ENCODE measurements at places on chromosomes 4 and X.

DNA sequence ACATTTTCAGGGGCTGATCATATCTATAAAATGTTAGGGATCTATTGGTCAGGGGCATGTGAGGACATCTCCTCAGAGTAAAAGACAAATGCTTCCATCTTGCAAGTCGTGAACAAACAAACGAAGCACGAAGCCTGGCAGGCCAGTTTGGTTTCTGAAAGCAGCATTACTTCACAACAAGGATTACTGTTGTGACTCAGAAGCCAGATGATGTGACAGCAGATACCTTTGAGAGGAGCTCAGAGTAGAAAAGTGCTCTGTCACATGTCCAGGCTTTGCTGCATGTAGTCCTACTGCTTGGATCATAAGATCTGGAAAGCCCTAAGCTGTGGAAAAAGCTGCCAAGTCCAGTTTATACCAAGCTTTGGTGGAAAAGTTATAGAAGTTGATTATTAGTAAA is 1827.2 kb downstream of the ARAP2 start:
- DNase-seq: no peak

GRCh38 chr4:137531986-137532868 is at the start of gene PCDH18:
PCDH18 (minus strand) TSS chr4:137532494; CDS start chr4:137532088, 406 bp downstream.
- peak; percentile 88 for DNase-seq

- DNase-seq: no peak
Measured at GRCh38 chr4:12987284-12987683, 496.9 kb downstream of the RAB28 start.

DNA sequence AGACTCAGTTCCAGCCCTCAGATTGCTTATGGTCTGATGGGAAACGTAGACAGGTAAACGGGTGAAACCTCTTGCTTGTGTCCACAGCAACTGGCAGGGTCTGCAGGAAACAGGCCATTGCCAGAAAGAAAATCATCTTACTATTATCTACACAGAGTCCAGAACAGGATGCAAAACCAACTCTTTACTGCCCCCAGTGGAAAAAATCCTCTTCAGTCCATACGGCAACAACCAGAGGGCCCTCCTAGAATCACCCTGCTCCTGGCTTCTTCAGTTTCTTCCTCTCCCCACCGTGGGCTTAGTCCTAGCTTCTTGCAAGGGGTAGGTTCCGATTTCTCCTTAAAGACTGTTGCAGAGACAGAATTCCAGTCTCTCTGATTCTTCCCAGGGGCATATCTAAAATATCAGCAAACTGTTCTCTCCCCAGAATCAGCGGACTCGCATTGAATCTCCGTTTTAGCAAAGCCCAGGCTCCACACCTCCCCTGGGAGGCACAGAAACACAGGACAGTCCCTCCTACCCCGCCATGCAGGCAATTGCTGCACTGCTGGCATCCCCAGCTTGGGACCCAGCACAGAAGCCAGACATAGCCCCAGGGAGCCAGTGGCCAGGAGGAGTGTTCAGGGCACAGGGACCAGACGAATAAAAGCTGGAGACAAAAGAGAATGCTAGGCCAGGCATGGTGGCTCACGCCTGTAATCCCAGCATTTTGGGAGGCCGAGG is 41.0 kb upstream of the SH3RF1 start:
- DNase-seq: peak; percentile 36

DNA sequence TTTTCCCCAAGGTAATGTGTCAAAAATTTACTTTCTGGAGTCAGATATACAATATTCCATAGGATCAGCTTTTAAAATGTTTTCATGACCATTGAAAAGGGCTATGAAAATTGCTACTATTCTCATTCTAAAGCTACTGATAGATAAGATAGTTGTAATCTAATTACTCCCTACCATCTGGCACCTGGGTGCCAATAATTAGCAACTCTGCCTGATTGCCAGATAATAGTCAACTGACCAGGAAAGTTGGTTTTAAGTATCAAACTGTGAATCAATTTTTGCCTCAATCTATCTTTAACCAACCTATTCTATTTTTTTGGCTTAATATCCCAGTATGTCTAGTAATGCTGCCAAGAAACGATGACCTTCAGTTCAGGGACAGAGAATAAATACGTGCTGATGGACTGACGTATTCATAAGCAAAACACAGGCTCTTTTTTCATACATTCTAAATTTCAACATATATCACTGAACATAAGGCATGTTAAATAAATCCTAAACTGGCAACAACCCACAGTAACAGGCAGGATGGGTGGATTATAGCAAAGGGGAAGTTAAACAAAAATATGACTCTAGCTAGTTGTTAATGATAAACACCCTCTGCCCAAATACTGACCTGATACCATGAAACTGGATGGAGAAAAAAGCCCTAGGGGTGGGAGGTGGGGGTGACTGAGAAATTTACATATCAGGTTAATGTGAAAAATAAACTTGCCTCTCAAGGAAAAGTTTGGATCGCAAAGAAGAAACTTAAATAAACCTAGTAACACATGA is 18.2 kb downstream of the SH3RF1 start:
- DNase-seq: no peak

- no peak for DNase-seq
Measured at GRCh38 chr4:54741202-54741601, 83.4 kb downstream of the KIT start.

GRCh38 chrX:40158036-40158706 is 60.4 kb upstream of the BCOR start:
- DNase-seq: no peak
